ENCODE measurements at places on chromosomes 6 and 20.

DNA sequence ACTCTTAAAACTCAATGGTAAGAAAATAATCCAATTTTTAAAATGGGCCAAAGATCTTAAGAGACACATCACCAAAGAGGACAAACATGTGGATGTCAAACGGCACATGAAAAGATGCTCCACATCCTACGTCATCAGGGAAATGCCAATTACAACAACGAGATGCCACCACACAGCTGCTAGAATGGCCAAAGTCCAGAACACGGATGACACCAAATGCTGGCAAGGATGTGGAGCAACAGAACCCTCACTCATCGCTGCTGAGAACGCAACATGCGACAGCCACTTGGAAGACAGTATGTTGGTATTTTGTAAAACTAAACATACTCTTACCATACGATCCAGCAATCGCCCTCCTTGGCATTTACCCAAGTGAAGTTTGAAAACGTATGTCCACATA lies 132.8 kb upstream of the CDH4 start:
- DNase-seq: no peak

DNA sequence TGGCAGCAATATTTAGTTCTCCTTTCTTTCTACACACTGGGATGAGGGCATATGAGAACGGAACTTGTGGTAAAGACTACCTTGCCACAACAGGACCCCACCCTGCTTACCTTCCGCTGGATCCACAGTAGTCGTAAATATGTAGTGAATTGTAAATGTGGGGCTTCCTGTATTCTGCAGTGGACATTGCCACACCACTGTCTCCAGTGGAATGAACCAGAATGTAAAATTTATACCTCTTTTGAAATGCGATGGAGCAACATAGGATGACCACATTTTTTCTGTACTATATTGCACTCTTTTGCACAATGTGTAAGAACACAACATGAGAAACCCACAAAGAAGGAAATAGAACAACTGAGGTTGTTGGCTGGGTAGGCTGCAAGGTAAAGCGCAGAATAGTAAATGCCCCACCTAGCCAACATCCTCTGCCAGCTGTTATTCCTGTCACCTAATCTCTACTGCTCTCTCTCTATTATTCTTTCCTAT lies 16.1 kb upstream of the RIPOR2 start:
- DNase-seq: peak; percentile 77

DNA sequence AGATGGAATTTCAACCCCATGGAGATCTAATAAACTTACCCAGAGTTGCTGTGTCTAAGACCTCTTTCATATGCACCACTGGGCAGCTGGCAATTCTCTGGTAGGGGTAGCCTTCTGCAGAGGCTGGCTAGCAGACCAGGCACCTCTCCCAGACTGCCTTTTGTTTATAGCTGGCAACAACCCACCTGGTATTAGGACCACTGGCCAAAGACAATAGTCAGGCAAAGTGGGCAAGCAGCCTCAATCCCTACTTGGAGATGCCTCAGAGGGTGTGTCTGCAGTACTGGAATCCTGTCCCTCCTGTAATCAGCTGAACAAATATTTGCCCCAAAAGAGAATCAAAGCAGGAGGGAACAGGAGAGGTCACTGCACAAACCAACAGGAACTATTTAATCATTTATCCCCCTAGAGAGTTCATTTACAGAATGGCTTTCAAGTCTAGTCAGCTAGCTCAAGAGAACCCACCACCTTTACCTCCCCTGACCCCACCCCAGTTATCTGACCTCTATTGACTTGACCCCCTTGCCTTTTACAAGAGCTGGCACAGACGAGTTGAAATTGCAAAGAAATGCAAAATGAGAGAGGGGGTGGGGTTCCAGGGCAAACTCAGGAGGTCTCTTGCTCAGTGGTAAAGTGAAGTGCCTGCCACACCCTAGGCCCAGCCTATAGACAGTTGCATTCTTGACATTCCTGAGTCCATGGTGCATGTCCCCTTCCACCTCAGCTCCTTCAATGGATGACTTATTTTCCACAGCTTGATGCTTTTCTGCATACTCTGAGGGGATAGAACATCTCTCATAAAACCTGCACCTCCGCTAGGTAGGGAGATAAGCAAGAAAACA lies 2.8 kb downstream of the BCL2L1 start:
- DNase-seq: no peak

DNA sequence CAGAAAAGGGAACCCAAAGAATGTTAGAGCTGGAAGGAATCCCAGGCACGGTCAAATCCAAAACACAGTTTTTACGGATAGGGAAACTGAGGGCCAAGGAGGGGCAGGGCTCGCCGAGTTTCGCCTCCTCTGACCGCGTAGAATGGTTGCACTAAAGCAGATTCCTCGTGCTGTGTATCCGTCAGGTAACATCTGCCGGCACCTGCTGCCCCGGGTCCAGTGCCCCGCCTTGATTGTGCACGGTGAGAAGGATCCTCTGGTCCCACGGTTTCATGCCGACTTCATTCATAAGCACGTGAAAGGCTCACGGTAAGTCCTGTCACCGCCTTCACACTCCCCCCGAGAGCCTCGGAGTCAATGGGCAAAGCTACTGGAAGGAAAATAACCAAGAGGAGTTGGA lies 17.1 kb downstream of the TUBB2A start:
- no peak for DNase-seq

DNA sequence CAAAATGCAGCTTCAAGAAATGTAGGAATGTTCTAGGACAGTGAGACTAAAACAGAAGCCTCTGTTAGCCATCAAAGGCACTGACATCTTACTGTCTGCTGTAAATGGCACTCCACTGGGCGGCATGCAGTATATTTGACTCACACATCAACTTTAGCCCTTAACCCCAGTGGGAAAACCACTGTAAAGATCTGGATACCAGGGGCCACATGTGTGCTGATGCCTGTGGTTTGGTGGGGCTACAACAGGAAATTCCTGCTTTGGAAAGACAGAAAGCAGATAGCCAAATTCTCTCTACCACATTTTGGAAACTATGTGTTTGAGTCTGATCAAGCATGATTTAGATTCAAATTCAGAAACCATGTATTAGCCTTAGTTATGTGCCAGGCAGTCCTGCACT lies 4.3 kb downstream of the PFDN4 start:
- no peak for DNase-seq

DNA sequence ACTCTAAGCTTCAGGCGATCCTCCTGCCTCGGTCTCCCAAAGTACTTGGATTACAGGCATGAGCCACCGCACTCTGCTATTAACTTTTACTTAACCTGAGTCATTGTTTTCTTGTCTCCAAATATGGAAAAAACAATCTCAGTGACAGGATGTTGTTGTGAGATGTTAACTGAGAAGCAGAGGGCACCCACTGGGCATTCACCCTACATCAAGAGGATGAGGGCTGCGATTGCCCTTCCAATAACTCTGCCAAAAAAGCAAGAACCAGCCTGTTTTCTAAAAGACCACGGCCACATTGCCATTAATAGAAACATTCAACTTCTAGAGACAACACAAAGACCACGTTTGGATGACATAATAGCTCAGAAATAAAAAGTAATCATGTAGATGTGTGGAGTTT lies 107.6 kb upstream of the SGK1 start:
- no peak for DNase-seq

DNA sequence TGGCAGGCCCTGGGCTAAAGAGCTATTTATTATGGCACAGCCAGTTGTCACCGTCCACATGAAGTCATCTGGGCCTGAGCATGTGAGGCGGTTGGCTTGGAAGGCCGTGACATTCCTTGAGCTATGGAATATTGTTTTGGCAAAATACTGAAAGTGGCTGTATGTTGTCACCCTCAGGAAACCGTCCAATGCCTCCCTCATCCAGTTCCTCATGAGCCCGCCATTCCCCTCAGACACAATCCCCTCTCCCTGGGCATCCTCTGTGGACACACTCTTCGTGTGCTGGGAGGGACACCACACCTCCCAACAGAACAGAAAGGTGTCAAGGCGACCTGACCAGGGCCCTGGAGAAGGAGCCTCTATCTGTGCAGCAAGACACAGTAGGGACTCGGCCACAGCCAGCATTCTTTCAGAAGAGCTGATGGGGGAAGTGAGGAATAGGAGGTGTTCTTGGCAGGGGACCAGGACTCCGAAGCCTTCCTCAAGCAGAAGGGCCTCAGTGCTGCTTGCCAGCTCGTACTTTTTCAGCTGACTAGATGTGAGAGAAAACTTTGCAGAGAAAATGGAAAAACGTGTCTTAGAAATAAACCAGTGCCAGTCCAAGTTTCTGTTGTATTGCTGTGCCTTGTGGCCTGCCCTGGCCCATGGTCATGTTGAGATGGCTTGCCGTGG lies 120.5 kb downstream of the SOD2 start:
- no peak for DNase-seq

DNA sequence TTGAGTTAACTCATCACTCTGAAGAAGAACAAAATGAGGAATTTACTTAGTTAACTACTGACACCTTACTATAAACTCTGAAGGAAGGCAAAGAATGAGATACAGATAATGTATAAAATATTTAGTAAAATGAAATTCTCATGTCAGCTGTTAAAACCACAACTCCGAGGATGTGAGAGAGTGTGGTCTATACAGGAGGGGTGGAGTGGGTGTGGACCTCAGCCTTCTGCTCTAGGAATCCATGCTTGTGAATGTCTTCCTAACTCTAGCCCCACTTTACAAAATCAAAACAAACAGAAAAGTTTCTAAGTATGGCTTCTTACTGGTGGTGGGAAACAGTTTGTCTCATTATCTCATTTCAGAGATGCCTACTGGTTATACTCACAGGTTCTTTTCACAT lies 14.2 kb downstream of the PPP1R14C start:
- DNase-seq: no peak

- DNase-seq: no peak
Observed at GRCh38 chr6:104623052-104623690, 236.5 kb downstream of the HACE1 start.

- no peak for DNase-seq
Observed at GRCh38 chr6:34970957-34971356, 81.9 kb downstream of the ANKS1A start.

GRCh38 chr20:53059848-53060247 lies 87.7 kb downstream of the TSHZ2 start:
- no peak for DNase-seq
